ENCODE measurements at places on chromosomes 16 and 17. TPM values are rescaled to one million over a fixed set of nuclear protein-coding genes. Genes with fewer than 3 reads are reported as not detected.

DNA sequence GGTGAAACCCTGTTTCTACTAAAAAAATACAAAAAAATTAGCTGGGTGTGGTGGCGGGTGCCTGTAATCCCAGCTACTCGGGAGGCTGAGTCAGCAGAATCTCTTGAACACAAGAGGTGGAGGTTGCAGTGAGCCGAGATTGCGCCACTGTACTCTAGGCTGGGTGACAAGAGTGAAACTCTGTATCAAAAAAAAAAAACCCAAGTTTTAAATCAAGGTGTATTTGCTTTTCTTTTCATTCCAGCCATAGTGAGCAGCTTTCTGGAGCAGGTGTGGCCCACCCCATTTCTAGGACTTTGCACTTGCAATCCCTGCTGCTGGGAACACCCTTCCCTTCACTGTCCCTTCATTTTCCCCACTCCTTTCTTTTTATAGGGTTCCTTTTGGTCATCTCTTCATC, 28.8 kb downstream of the TMEM238L start:
- no peak for DNase-seq

GRCh38 chr17:80584176-80584905, 39.7 kb downstream of the RPTOR start:
- peak; percentile 68 for DNase-seq

GRCh38 chr16:65819136-65819898, 547.2 kb upstream of the CDH5 start:
- DNase-seq = no peak

DNA sequence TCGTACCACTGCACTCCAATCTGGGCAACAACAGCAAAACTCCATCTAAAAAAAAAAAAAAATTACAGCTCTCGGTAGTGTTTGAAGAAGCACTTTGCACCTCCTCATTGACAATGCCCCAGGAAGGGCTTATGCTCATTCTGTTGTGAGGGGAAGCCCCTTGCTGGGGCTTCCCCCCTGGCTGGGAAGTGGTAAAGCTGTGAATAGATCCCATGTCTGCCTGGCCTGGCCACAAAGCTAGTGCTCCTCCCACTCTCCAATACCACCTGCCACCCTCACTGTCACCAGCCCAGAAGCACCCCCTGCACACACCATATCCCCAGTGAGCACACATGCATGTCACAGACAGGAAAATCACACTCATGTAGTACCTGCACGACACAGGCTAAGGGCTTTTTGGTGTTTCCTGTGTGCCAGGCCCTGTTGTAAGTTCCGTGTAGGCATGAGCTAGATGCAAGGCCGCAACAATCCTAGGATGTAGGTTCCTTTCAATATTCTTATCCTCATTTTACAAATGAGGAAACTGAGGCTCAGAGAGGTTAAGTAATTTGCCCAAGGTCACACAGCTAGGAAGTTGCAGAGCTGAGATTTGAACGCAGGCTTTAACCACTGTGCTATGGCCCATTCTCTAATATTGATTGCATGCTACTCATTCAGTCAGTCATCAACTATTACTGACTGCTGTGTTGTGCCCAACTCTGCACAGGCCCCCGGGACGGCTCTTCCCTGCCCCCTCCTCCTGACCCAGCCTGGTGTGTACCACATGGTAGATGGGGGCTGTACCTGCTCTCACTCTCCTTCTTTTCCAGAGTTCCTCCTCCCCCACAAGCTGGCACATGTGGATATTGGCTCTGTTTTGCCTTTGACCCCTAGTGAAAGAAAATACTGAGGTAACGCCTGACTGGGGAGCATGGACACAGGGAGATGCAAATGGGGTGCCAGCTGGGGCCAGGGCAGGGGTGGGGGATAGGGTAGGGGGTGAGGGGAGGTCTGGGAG, 11.9 kb upstream of the COL1A1 start:
- peak; percentile 28 for DNase-seq

- DNase-seq = no peak
Observed at GRCh38 chr17:9095390-9095789, 74.1 kb downstream of the NTN1 start.

PARN gene
- 26.1 TPM for total RNA-seq
